ENCODE measurements at places on chromosomes 3 and 15.

DNA sequence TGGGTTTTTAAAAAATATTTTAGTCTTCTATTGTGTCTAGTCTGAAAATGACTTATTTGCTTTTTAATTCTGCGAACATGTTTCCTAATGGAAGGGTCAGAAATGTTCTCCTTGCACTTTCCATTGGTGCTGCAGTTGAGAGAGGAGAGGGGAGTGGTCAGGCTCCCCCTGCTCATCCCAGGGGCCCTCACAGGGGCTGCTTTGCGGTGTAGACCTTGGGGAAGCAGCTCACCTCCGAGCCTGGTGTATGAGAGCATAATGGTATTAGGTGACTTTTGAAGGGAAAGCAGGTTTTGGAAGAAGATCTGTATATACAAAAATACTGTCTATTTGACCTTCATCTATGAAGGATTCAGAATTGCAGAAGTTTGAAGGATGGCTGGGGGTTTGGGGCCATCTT lies 28.3 kb downstream of the APBA2 start:
- no peak for DNase-seq

DNA sequence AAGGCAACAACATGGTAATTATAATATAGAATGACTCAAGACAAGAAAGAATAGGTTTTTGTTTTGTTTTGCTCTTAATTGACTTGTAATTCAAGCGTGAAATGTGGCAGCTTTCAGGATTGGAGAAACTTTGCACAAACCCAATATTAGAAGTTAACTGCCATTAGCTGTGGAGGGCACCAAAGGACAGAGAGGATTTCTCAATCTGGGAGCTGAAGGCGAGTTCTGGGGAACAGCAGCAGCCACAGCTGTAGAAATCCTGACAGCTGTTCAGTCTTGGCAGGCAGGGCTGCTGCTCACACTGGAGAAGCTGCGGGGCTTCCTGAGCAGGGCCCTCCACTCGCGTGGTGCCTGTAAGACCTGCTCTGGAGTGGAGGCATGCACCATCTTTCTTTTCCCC lies 182.2 kb upstream of the IL12A start:
- no peak for DNase-seq

GRCh38 chr3:69292185-69292584 lies 93.7 kb downstream of the FRMD4B start:
- no peak for DNase-seq

- no peak for DNase-seq
Measured at GRCh38 chr3:134334901-134335280, 39.4 kb downstream of the AMOTL2 start.

DNA sequence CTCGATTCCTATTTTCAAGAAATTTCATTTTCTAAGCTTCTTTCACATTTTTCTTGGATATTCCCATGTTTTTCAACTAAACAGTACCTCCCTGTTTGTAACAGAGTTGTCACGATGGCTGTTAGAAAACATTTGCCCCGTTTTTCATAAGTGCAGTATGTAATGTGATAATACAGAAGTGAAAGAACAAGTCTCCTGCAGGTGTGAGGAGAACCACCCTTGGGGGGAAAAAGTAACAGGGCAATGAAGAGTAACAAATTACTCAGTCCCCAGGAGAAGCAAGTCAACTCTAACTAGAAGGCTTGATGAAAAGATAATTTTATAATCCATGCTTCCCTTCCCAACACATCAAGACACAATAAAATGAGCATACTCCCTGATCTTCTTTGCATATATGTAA lies 493.3 kb downstream of the FOXP1 start:
- DNase-seq = no peak

- DNase-seq = no peak
Measured at GRCh38 chr3:53744351-53744750, 101.9 kb downstream of the CHDH start.

DNA sequence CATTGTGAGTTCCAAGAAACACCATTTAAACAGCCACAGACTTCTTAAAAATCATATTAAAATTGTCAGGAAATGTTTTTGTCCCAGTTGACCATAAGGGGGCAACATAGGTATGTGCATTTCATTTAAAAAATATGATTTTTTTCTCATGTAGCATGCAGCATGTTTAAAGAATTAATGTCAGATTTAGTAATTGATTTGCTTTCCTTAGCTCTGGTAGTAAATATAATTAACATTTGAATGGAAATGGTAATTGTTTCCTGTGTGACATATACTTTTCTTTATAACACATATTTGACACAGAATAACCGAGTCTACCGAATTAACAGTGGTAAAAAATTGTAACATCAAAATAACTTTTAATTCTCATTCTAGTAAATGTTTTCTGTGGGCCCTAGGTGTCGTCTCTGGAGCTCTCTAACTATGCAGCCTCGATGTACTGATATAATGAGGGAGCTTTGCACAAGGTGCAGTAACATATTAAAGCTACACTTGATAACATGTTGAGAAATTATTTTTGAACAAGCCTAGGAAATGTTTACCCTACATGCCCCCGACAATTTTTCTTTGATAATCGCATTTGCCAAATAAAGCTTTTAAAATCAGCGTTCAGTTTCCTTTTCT lies 34.9 kb downstream of the NXPE3 start:
- DNase-seq = no peak

GRCh38 chr3:62559831-62560445 lies 186.6 kb upstream of the FEZF2 start:
- no peak for DNase-seq

- no peak for DNase-seq
Measured at GRCh38 chr3:146598535-146598934, 6.6 kb downstream of the PLSCR5 start.

DNA sequence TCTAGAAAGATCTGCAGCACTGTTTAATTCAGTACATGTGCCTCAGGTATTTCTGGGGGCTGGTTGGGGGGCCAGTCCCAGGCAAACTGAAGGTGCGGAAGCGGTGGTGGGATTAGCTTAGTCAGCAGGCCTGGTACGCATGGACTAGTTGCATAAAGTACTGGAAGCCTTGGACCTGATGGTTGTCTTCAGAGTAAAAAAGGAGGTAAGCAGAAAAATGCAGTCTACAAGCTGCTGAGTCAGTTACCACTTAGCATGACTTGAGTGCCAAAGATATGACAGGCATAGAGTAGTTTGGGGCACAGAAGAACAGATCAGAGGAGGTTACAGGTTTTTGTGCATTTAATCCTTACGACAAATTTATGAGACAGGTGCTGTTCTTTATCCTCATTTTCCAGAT lies 19.9 kb upstream of the GOLGA8J start:
- DNase-seq = no peak

DNA sequence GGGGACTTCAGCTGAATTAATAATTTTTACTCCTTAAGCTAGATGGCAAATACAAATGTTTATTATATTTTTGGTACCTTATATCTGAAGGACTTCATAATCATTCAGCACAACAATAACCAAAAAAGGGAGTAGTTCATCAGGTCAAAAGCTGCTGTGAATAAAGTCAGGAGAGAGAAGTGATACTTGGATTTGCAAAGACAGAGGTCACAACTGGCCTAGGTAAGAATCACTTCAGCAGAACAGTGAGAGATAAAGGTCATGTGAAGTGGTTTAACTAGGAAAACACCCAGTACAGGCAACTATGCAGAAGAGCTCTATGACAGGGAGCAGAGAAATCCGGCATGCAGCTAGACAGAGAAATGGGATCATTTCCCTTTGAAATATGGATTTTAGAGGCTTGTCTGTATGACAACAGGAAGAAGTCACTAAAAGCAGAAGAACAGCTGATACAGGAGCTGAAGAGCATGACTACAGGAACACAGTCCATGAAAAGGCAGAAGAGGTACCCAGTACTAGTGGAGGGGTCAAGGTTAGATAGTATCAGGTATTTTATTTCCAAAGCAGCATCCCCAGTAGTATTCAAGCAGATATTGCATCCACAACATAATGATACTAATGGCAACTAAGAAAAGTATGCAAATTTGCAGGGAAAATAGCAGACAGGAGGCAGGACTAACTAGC lies 25.7 kb downstream of the ZMAT3 start:
- no peak for DNase-seq

DNA sequence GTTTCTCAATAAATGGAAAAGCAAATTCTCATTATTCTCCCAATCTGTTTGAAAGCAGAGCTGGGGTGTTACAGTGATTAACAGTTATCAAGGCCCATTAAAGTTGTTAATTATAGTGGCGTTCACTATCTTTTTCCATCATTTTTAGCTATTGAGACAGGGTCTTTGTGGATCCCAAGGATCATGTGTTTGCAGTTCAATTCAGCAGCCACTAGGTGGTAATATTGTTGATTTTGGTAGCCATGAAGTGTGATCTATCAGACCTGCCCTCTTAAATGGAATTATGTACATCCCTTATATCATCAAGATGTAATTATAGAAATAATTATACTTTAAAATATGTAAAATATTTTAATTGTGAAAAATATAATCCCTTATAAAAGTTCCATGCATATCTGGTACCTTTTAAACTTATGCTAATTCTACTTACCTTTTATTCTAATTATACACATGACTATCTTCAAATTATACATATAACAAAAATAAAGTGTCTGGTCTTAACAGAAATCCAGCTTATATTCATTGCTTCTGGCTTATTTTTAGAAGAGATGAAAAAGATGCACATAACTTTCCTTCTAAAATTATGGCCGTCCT lies 126.4 kb downstream of the GREM1 start:
- DNase-seq = no peak

- no peak for DNase-seq
Measured at GRCh38 chr3:143267989-143268388, 148.4 kb downstream of the CHST2 start.

GRCh38 chr3:88149101-88149508 lies 654 bp upstream of the C3orf38 start:
- DNase-seq = no peak

DNA sequence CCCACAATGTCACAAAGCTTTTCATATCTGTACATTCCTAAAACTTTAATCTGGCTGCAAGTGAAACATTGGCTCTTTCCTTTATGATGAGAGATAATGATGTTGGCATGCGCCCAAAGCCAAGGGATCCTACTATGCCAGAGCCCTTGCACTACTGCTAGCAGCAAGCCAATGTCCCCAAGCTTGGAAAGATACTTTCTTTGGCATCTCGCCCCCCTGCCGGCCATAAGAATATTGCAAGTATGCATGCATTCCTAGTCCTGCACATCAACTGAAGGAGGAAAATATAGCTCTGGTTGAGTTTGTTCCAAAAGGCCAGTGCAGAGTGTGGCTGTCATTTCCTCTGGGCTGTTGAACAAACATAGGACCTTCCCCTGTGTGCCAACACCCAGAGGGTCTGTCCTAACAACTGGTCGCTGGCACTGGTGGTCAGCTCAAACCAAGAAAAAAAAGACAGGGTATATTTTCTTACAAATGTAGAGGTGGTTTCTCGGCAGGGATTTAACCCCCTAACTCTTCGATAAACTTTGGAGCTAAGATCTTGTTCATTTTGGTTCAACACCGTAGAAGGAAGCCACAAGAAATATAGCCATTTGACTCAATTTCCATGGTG lies 120.9 kb upstream of the ZBED2 start:
- DNase-seq = no peak

- DNase-seq = no peak
Measured at GRCh38 chr15:49410641-49411040, 12.4 kb upstream of the FGF7 start.

DNA sequence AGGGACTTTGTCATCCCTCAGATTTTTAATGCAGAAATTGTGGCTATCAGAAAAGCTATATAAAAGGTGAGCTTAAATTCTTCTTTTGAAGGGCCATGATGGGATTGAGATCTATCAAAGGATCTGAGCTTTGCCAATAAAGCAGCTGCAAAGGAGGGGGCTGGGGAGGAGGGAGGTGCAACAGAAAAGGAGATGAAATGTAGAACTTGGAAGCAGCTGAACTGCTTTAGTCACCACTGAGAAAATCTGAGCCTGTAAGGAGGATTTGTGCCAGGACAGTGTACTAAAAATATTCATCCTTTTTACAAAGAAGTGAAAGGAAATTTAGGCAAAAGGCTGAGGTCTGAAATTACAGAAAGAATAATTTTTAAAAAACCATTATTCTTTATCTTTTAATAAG lies 10.4 kb downstream of the TSPAN3 start:
- no peak for DNase-seq

DNA sequence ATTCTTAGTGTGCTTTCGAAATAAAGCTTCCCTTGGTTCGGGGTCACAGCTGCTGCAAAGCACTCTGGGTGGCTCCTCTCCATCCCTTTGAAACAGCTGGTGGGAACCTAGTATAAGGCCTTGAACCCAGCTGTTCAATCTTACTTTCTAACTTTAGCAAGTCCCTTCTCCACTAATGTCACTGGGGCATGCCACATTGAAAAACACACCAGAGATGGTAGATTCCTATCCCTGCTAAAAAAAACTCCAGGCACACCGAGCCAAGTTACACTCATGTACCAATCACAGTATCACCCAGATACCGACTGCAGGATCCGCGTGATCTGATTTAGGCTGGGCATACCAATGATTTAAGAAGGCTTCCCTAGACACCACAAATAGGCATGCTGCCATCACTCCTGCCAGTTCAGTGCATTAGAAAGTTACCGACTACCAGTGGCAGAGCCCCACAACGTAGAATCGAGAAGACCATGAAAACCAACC lies 65.0 kb downstream of the WWTR1 start:
- DNase-seq = no peak

DNA sequence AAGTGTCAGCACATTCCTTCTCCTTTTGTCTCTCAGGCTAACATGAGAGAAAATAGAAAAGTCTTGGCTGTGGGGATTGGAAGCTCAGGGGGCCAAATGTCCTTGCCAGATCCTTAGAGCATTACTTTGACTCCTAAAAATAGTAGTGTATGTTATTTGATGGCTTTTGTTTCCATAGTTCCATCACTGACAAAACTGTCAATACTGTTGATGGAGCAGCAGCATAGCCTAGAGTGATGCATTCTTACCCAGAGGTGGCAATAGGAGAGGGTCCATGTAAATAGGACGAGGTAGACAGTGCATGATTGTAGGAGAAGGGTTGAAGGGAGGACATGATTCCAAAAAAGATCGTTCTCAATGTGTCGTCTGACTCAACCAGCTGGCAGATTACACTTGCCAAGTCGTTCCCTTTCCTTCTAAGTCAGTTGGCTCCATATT lies 282.7 kb upstream of the TPRG1 start:
- DNase-seq = no peak

DNA sequence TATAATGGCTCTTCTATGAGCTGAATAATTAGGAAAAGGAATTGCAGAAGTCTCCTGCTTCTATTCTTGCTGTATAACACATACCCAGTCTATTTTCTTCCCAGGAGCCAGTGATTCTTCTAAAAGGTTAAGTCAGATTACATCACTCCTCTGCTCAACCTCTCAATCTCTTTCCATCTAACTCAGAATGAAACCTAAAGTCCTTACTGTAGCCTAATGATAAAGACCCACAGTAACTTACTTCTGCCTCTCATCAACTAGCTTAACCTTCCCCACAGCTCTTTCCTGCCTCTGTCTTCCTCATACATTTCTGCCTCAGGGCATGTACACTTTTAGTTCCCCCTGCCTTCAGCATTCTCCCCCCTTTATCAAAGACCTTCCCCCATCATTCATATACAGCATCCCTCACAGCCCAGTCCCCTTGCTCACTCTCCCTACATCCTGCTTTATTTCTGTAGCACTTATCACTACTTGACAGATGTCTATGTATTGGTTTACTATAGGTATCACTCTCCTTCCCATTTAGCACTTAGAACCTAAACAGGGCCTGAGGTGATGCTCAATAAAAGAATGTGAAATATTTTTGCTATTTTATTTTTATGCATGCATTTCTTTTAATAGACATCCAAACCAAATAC lies 28.5 kb upstream of the CMTM6 start:
- DNase-seq = no peak

GRCh38 chr3:196165850-196166249 lies 45.4 kb downstream of the ZDHHC19 start:
- no peak for DNase-seq

GRCh38 chr3:104388619-104389018 lies 978.1 kb upstream of the ALCAM start:
- no peak for DNase-seq

- DNase-seq = no peak
Measured at GRCh38 chr15:69701198-69701597, 248.6 kb downstream of the RPLP1 start.

Data from GM12892 (cell line).